ENCODE measurements at places on chromosomes 4 and X. TPM values are rescaled to one million over a fixed set of nuclear protein-coding genes. Genes with fewer than 3 reads are reported as not detected.

IRF2 gene
- total RNA-seq = 50.1 TPM

ATP10D gene
- 2.5 TPM for total RNA-seq

MAGEA1 gene
- total RNA-seq = not detected

CFI gene
- total RNA-seq = not detected

- no peak for DNase-seq
Measured at GRCh38 chrX:73478961-73479360, 32.1 kb downstream of the CDX4 start.

DNA sequence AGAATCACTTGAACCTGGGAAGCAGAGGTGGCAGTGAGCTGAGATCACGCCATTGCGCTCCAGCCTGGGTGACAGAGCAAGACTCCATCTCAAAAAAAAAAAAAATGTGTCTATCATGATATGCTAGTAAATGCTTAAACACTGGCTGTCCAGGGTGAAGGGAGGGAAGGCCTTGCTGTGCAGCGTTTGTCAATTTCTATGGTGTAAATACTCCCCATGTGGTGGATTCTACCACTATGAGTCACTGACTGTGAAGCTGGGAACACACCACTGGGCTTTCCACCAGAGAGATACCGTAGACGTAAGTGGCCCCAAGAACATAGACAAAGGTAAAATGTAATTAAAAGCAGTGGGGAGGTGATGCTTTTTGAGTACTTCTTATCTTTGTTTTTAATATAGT, 51.3 kb upstream of the LEF1 start:
- no peak for DNase-seq

DNA sequence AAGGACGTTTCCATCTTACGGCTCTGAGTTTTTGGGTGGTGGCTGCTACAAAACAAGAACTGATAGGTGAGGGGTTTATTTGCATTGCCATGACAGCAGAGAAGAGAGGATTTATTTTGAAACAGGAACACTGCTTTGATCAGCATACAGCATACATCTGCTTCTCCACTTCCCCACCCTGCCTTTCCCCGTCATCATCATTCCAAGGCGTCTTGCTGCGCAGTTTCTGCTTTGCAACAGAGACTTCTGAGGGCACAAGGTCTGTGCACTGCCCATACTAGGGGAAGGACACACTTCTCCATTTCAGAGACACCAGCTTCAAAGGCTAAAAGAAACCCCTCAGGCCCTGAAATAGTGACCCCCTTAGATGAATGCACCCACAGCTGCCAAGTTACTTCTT, 19.1 kb downstream of the STARD8 start:
- DNase-seq = no peak

DNA sequence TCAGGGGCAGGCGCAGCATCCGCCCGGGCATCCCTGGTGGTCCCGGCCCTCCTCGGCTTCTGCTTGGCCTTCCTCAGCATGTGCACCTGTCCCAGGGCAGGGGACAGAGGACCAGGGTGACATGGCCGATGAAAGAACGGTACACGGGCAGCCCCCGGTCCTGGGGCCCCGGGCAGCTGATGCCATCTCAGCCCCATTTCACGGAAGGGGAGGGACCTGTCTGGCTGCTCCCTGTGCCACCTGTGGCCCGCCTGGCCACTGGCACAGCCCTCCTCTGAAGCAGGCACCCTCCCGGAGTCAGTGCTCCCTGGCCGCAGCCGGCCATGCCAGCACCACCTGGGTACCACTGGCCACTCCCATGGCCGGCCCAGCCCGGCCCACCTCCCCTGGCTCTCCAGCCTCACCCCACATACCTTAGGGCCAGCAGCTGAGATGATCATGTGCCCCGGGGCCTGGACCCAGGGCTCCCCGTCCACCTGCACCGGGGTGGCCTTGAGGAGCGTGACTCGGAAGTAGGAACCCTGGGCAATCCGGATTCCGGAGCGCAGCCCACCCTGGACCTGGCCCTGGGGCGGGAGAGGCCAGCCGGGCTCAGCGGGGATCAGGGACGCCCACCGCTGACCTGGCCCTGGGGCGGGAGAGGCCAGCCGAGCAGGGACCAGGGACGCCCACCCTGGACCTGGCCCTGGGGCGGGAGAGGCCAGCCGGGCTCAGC, 12.6 kb downstream of the DGKQ start:
- no peak for DNase-seq

- DNase-seq = no peak
Measured at GRCh38 chr4:41178372-41179370, 35.7 kb downstream of the APBB2 start.

- DNase-seq = no peak
Measured at GRCh38 chr4:185700630-185701029, 111.4 kb downstream of the SORBS2 start.

DNA sequence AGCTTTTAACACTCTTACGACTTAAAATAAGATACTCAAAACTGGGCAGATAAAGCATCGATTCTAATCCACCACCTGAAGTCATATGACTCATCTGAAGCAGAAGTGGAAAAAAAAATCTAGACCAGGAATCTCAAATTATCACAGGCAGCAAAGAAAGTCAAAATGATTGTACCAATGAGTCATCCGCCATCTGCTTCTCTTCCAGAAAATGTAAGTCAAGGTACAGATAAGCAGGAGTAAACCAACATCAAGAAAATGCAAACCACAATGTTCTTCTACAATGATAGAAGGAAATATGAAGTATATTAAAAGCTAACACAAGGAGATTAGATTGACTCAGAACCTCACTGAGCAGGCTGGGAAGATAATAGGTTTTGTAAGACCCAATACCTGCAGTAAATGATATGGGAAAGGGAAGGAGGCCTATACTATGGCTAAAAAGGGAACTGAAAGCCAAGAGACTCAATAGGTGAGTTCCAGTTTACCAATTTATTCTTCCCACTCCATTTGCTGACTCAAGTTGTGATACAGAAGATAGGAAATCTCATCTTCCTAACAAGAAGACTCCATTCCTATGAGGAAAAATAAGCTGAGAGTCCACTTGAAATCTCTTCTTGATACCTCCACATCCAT, 88.4 kb upstream of the TET2 start:
- DNase-seq = no peak

DNA sequence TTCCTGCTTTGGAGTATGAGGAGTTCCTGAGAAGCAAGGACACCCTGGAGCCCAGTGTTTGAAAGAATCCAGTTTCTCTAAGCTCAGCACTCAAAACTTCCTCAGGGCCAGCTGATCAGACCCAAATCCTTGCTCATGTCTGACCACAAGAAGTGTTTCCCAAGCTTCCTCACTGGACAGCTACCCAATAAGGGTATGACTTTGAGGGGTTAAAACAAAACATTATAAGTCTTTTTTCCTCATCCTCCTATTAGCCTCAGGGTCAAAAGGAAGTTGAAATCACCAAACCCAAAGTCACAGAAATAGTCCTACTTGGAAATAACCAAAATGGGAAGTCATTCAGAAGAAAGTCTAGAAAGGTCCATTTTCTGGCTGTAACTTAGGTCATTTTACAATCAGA, 13.7 kb downstream of the ZBTB33 start:
- DNase-seq = no peak

DNA sequence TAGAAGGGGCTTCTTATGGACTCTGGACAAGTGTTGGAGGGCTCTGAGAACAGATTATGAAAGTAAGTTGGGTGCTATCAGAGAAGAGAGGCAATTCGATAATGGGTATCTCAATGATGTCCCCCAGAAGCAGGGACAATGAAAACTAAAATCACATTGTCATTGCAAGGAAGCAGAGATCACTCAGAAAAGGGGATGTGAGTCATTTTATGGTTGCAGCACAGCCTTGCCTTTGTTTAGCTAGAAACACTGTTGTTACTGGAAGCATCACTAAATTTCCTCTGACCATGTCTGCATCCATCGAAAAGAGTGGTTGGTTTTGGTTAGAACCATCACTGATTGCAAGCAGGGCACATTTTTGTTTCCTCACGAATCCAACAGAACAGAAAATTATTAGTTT, 246.8 kb upstream of the NWD2 start:
- DNase-seq = no peak
